ENCODE measurements at places on chromosomes 4 and X.

- H3K4me3 ChIP-seq: no peak overlapping the region
- H3K27me3 ChIP-seq: no peaks in the 10 kb centered on the region
- peaks cover 9% of the 10 kb centered on the region for H3K4me1 ChIP-seq
- no peaks in the 10 kb centered on the region for H3K36me3 ChIP-seq
- no peak overlapping the region for H3K27ac ChIP-seq
Measured at GRCh38 chr4:77618383-77619241, 13.0 kb downstream of the CXCL13 start.

GRCh38 chr4:52711834-52712250 is 39.4 kb downstream of the ERVMER34-1 start:
- peaks cover 40% of the 10 kb centered on the region for H3K36me3 ChIP-seq
- peak overlapping the region; percentile 79 for H3K4me3 ChIP-seq
- no peaks in the 10 kb centered on the region for H3K27me3 ChIP-seq
- peaks cover 26% of the 10 kb centered on the region for H3K4me1 ChIP-seq
- no peak for DNase-seq

DNA sequence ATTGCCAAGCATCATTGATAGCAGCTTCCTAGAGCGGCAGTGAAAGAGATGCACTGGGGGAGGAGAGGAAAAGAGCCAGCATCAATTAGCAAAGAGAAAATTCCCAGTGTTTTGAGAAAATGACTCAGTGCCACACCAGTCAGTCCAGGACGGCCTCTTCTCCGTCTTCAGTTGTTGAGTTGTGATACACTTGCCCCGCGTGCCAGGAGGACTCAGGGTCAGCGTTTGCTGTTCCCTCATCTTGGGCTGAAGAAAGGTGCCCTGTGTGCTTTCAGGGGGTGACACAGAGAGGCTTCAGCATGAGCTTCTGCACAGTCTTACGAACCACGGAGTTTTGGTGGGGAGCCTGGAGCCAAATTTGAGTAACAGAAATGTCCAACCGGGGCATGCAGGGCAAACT is 82.3 kb downstream of the GPR143 start:
- no peak overlapping the region for H3K27ac ChIP-seq
- H3K4me1 ChIP-seq: no peaks in the 10 kb centered on the region
- H3K36me3 ChIP-seq: no peaks in the 10 kb centered on the region
- H3K4me3 ChIP-seq: no peak overlapping the region
- no peak for DNase-seq
- H3K27me3 ChIP-seq: no peaks in the 10 kb centered on the region

DNA sequence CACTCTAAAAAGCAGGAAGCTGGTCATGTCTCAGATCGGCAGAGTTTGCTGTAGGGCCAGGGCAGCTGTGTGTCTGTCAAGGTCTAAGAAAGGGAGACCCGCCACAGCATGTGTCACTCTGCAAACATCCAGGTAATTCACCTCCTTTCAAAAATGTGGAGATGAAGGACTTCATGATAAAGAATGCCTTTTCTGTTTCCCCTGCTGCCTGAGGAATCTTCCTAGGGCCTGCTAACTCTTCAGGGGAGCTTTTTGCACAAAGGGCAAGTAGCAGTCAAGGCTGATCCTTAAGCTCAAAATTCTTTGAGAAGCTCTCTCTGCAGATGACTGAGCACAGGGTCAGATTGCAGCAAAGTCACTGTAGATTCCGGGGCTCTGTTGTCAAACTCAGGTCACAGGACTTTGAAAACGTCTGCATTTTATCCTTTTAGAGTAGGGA is 21.1 kb downstream of the RASL11B start:
- H3K27me3 ChIP-seq: no peaks in the 10 kb centered on the region
- DNase-seq: no peak
- H3K27ac ChIP-seq: no peak overlapping the region
- no peaks in the 10 kb centered on the region for H3K4me1 ChIP-seq
- H3K36me3 ChIP-seq: no peaks in the 10 kb centered on the region

Measured in RWPE2 (cell line).